ENCODE measurements at places on chromosomes 7 and 10. TPM values are rescaled to one million over a fixed set of nuclear protein-coding genes. Genes with fewer than 3 reads are reported as not detected.

PROSER2 gene
- total RNA-seq = 1.2 TPM

CNPY1 gene
- not detected for total RNA-seq

GPR85 gene
- 1.9 TPM for total RNA-seq

PIK3CG gene
- total RNA-seq = not detected

CPVL gene
- total RNA-seq = 0.16 TPM

HHEX gene
- 2.8 TPM for total RNA-seq

AKR1C8 gene
- total RNA-seq = not detected

CYP3A4 gene
- not detected for total RNA-seq

STEAP2 gene
- 32.4 TPM for total RNA-seq

OIT3 gene
- 0.32 TPM for total RNA-seq

C7orf57 gene
- not detected for total RNA-seq

ZPBP gene
- not detected for total RNA-seq

DDX21 gene
- 24.3 TPM for total RNA-seq

CTTNBP2 gene
- 16.3 TPM for total RNA-seq

GFRA1 gene
- total RNA-seq = under 0.01 TPM

MCM7 gene
- total RNA-seq = 28.4 TPM

LRRC17 gene
- total RNA-seq = 381 TPM

KLF14 gene
- total RNA-seq = under 0.01 TPM

SCIN gene
- not detected for total RNA-seq

LIPK gene
- total RNA-seq = not detected

GDF2 gene
- not detected for total RNA-seq

STEAP1 gene
- 30.7 TPM for total RNA-seq

OR2A1 gene
- not detected for total RNA-seq

UCN3 gene
- not detected for total RNA-seq

ELOVL3 gene
- total RNA-seq = 0.47 TPM

EGR2 gene
- total RNA-seq = not detected

TMEM273 gene
- not detected for total RNA-seq

FAM25C gene
- total RNA-seq = not detected

CARD11 gene
- total RNA-seq = not detected

PMPCB gene
- 78.0 TPM for total RNA-seq

GALNT17 gene
- total RNA-seq = not detected

MOGAT3 gene
- not detected for total RNA-seq

Measured in bronchial smooth muscle cell (primary cell).